ENCODE measurements at places on chromosomes 4 and X.

- no peak for DNase-seq
Observed at GRCh38 chrX:37820646-37821045, 26.7 kb downstream of the DYNLT3 start.

- DNase-seq = no peak
Observed at GRCh38 chrX:104117759-104118158, 5.4 kb downstream of the ZCCHC18 start.

GRCh38 chrX:119512146-119512800, 44.0 kb downstream of the SLC25A5 start:
- no peak for DNase-seq

- no peak for DNase-seq
Observed at GRCh38 chr4:6029254-6029653, 11.0 kb upstream of the C4orf50 start.

GRCh38 chr4:78953231-78953630, 14.0 kb upstream of the PAQR3 start:
- DNase-seq = no peak

DNA sequence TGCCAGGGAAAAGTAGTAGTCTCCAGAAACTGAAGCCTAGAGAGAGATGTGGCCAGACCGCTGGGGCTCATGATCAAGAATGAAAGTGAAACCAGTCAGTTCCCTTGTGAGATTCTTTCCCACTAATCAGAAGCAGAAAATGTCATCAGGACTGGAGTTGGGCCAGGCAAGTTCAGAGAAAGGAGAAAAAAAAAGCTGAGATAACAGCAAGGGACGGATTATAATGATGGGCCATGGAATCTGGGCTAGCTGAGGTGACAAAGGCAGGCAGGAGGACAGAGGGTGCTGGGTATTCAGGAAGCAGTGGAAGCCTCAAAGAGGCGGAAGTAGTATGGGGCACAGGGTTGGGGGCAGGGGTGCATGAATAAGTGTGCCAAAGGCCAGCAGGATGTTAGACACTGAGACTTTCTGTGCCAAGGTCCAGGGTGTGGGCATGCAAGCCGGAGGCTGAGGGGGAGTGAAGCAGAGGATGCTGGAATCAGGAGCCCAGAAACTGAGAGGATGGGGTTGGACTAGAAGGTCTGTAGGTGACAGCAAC, 2.5 kb downstream of the CXorf38 start:
- DNase-seq = peak; percentile 23

DNA sequence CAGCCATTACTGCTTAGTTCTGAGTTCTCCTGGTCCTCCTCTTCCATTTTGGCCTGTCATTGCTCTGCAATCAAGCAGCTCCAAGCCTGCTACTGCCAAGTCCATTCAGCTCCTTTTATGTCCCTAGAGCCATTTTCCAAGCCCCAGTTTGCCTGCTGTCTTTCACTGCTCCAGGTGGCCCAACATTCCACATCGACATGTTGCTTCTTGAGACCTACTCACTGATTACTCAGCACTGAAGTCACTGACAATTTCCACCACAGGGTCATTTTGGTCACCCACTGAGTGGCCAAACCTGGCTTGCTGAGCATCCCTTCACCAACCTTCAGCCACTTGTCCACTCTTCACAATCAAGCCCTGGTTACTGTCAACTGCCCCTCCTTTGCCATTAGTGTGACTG, 27.2 kb downstream of the LRIT3 start:
- no peak for DNase-seq

DNA sequence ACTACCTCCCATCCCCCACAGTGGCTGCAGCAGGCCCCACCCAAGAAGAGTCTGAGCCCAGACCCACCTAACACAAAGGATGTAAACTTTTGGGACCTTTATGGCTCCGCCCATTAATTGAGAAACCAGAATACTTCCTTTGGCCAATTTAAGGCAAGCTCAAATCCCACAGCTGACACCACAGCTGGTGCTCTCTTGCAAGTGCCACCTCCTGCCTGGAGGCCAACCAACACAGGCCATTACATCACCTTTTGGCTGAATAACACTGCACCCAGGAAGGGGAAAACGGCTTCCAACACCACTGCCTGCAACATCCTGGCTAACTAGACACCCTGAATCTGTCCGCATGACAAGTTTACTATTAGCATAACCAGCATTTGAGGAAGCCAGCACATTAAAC, 248.8 kb downstream of the PRDM5 start:
- DNase-seq = no peak

GRCh38 chr4:154503598-154503997, 12.0 kb upstream of the DCHS2 start:
- no peak for DNase-seq

DNA sequence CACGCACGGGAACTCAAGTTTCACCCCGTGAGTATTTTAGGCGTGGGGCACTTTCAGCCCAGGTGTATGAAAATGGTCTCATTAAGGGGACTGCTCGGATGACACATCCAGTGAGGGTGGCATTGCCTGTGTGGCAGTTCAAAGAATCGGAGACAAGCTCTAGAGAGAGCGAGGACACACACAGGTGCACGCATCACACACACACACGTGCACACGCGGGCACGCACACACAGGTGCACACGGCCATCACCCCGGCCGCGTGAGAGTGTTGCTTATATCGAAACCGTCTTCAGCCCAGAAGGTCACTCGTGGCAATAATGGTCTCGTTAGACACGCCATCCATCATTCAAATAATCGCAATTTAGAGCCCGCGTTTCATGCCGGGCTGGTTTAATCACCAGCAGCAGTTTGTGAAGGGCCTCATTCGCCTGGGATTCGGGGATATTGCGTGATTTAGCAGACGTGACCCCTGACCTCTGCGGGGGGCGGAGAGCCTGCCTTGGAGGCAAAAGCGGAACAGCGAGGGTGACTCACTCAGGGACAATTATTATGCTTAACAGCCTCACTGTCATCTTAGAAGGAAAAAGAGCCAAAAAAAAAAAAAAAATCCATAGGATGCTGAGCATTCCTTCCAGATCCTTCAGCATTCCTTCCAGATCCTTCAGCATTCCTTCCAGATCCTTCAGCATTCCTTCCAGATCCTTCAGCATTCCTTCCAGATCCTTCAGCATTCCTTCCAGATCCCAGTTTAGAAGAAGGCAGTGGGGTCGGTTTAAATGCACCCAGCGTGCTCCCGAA, 89.4 kb upstream of the PPP2R3B start:
- no peak for DNase-seq

- DNase-seq = no peak
Observed at GRCh38 chrX:8988446-8988845, 45.5 kb downstream of the FAM9B start.

DNA sequence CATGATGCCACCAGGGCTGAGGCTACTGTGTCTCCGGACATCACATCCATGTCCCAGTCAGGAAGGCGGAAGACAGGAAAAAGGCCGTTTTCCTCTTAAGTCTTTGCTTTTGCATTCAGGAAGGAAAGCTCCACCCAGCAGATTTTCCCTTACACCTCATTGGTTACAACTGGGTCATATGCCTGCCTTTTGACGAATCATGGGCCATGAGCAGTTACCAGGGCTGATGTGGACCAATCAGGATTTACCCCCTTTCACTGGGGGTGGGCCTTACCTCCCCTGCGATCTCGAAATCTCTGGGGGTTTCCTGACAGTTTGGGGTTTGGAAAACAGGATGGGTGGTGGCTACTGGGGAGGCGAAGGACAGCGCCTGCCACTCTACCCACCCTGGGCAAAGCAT, 52.5 kb upstream of the GRPEL1 start:
- no peak for DNase-seq

GRCh38 chrX:150094375-150094774, 156.1 kb upstream of the EOLA2 start:
- DNase-seq = no peak

DNA sequence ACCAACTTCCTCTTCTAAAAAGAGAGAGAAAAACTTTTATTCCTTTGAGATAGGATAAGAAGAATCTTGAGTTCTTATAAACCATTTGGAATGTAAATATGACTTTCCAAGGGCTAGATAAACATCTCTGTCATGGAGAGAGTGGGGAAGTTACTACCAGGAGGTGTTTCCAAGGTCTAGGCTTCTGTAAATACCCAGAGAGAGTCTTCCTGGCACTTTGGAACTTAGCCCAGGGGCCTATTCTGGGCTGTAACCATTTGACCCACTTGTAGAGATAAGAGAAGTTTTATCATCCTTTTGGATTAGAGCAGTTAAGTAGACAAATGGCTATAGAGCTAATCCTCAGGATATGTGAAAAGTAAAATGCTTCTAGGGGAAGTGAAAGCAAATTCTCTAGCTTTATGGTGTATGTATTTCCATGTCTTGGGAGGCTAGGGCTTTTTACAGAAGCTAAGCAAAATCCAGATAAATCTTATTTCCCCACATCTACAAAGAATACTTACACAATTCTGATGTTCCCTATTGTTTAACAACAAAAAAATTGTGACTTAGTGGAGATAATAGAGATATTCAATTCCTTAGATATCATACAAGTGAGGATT, 51.1 kb downstream of the MCUB start:
- no peak for DNase-seq

- DNase-seq = no peak
Observed at GRCh38 chr4:46445710-46446314, 55.9 kb upstream of the GABRA2 start.

DNA sequence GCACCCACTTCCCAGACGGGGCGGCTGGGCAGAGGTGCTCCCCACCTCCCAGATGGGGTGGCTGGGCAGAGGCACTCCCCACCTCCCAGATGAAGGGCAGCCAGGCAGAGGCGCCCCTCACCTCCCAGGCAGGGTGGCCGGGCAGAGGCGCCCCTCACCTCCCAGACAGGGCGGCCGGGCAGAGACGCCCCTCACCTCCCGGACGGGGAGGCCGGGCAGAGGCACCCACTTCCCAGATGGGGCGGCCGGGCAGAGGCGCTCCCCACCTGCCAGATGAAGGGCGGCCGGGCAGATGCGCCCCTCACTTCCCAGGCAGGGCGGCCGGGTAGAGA, 61.2 kb downstream of the UPRT start:
- DNase-seq = no peak

DNA sequence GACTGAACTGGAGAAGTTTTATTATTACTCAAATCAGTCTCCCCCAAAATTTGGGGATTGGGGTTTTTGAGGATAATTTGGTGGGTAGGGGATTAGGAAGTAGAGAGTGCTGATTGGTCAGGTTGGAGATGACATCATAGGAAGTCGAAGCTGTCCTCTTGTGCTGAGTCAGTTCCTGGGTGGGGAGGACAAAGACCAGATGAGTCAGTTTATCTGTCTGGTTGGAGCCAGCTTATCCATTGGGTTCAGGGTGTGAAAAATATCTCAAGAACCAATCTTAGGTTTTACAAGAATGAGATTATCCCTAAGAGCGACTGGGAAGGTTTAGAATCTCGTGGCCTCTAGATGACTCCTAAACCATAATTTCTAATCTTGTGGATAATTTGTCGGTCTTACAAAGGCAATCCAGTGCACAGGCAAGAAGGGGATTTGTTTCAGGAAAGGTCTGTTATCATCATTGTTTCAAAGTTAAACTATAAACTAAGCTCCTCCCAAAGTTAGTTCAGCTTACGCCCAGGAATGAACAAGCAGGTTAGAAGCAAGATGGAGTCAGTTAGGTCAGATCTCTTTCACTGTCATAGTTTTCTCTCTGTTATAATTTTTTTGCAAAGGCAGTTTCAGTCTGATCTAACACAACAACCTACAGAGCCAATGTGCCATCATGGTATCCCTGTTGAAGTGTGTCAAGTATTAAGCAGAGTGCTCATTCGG, 274.5 kb downstream of the SLC7A11 start:
- no peak for DNase-seq

DNA sequence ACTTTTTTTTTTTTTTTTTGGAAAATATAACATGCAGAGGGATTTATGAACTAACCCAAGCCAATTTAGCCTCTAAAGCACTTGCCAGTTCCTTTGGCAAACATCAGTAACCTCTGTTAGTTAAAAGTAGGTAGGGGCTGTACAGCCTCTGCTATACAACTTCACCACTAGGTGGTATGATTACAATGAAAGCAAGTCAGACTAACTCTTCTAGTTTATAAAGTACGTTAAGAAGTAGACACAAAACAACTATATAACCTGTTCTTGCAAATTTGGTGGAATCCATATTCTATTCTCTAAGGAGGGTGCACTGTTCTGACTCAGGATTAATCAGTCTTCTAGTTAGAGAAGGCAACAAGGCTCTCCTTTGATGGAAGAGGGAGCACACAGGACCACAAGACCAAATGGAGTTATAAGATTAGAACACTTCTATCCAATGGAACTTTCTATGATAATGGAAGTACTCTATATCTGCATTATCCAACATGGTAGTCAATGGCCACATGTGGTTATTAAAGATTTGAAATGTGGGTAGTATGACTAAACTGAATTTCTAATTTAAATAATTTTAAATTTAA, 12.8 kb downstream of the AIMP1 start:
- DNase-seq = no peak

- DNase-seq = peak; percentile 58
Observed at GRCh38 chr4:81844717-81845116, 373.0 kb upstream of the RASGEF1B start.

GRCh38 chr4:88276952-88277710, 7.2 kb downstream of the PPM1K start:
- DNase-seq = no peak

DNA sequence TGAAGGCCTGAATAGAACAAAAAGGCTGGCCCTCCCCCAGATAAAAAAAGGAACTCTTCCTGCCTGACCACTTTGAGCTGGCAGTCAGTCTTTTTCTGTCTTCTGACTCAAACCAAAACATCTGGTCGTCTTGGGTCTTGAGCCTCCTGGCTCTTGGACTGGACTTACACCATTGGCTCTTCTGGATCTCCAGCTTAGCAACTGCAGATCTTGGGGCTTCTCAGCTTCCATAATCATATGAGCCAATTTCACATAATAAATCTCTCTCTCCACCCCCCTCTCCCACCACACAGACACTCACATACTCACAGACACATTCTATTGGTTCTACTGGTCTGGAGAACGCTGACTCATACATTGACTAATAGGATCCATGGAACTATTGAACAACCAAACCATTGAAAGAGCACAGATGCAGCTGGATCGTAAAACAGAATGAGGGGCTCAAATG, 15.6 kb upstream of the CWH43 start:
- no peak for DNase-seq

GRCh38 chr4:39048311-39048710, 13.7 kb upstream of the KLHL5 start:
- no peak for DNase-seq

DNA sequence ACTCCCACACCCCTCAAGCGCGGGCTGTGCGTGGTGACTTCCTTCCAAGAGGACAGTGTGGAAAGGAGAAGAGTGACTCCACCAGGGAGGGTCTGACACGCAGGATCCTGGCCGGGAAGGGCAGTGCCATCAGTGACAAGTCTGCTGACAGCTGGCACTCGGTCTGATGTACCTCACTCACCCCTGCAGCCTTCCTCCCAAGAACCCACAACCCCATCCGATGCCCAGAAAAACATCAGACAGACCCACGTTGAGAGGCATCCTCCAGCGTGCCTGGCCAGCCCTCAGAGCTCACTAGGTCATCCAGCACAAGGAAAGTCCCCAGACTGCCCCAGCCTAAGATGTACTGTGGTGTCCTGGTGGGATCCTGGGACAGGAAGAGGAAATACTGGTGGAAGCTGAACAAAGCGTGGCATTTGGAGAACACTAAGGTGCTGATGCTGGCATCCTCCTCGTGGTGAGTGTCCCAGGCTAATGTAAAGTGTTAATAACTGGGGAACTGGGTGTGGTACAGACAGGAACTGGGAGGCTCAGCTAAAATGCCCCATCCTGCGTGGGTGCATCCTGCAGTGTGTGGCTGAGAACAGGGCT, 200.0 kb upstream of the PSAPL1 start:
- no peak for DNase-seq
